GM06990 (cell line): ENCODE measurements at places on chromosomes 11 and 22.
A peak's percentile ranks its signal among the peaks of the same experiment; 100 is the strongest.

DNA sequence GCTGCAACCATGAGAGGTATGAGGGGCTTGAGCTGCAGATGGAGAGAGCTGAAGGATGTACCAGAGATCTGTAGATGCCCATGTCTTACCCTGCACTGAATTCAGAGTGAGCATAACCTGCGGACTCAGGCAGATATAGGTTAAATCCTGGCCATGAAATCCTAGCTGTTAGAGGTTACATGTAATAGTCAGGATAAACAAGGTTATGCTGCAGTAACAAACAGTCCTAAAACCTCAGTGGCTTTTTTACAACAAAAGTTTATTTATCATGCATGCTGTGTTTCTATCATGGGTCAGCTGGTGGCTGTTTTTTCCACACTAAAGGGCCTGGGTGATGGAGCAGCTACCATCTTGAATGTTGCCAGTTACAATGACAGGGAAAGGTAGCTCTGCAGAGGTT is 69.8 kb downstream of the LHFPL7 start:
- no peak for DNase-seq

DNA sequence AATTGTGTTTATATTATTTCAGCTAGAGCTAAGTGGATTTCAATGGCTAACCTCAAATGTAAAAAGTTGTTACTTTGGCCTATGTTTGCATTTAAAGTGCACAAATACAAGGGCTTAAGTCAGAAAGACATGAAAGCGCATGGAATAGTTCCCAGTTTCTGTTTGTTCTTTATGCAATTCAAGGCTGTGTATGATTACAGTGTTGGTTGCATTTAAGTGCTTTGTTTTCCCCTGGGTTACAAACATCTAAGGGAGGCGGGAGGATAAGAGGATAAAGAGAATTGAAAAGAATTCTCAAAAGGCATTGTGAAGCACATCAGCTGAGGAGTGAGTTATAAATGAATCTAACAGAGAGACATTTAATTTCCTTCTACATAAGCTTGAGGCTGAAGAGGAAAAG is 453.4 kb downstream of the NTM start:
- DNase-seq = no peak

GRCh38 chr11:44564166-44564565 is 1.3 kb upstream of the CD82 start:
- no peak for DNase-seq

GRCh38 chr11:11841723-11842420 is at the start of gene USP47:
TSS of gene USP47 (plus strand) at chr11:11841972. CDS start at chr11:11842186, 214 bp downstream.
- peak; percentile 91 for DNase-seq

GRCh38 chr22:44259366-44260215 is 53.2 kb downstream of the SHISAL1 start:
- DNase-seq = no peak

DNA sequence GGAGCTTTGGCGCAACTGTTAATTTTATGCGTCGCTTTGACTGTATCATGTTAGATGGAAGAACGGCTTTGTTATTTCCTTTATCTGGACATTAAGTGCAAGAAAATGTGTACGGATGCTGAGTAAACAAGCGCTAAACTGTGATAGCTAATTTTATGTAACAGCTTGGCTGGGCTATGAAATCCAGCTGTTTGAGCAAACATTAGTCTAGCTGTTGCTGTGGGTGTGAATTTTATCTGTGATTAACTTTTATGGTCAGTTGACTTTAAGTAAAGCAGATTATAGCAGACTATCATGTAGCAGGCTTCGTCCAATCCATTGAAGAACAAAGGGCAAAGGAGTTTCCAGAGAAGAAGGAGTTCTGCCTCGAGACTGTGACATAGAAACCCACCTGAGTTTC is 14.0 kb downstream of the OR8A1 start:
- no peak for DNase-seq

DNA sequence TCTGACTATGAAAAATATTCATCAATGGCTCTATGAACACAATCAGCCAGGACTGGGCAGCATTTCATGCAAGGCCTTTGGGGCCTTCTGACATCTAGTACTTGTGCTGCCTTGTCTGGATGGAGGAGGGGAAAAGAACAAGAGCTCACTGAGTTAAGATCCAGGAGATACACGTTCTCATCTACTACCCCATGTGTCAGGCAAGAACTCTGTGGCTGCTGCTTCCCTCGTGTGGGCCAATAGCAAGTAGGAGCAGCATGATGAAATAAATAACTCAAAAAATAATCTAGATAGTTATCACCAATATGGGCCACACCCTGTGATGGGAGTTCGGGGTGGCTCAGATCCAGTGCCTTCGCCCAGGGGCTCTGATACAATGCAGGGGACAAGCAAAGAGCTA is 7.3 kb downstream of the KCNE3 start:
- no peak for DNase-seq

DNA sequence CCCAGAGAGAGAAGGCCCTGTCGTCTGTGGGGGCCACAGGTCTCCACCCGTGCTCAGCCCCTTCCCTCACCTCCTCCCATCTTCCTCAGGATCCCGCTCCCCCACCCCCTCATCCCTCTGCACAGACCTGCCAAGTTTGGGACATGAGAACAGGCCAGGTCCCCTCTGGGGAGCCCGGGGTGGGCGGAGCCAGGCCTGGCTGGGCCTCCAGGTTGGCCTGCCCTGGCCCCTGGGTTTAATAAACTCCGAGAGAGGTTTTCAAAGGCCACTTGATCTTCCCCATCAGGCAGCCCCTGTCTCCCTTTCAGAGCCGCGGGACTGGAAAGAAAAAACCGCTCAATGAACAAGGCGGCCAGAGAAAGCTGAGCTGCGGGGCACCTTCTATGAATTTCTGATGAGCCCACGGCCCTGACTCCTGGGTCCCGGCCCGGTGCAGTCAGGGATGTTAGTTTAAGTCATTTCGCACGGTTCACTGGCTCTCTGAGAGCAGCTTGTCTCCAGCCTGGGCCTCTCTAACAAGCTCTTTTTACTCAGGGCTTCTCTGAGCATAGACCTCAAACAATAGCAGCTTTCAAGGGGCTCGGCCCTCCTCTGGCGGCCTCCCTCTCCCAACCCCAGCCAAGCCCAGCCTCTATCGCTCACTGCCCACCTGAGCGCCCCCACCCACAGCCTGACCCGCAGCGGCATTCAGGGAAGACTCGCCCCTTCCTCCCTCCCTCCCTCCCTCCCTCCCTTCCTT is 64.8 kb downstream of the RPUSD4 start:
- DNase-seq = no peak

DNA sequence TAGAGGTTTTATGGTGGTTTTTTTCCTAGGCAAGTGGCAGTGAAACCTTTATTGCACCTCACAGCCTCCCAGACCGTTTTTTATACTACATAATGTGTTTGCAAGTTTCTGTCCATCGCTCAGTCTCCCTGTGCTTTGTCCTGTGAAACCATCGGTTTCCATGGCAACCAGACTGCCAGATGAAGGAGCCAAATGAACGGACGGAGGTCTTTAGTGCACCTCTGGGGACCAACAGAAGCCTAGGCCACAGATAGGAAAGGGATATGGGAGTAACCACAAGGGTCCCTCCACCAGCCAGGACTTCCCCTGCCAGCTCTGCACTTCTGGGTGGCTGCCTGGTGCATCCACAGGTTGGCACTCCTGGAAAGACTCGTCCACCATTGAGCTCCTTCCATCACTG is 165.0 kb downstream of the CHST1 start:
- no peak for DNase-seq

- DNase-seq = no peak
Observed at GRCh38 chr11:74278721-74279161, 32.7 kb downstream of the P4HA3 start.

GRCh38 chr22:29022101-29022817 is 39.4 kb downstream of the C22orf31 start:
- DNase-seq = no peak

- no peak for DNase-seq
Observed at GRCh38 chr11:3126901-3127691, 38.0 kb downstream of the OSBPL5 start.

DNA sequence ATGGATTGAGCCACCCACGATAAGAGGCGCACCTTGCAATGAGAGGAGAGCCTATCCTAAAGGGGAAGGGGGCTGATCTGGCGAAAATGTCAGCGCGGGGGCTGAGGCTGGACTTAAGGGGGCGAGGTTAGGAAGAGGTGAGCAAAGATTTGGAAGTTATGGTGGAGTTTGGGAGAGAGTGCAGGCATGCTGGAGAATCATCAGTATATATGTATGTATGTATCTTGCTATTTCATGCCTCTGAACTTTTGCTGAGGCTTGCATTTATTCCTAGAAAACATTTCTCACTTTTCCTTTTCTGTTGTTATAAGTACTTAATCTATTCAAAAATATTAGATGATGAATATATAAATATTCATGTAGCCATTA is 17.2 kb upstream of the THRSP start:
- DNase-seq = no peak

- DNase-seq = peak; percentile 73
Observed at GRCh38 chr11:102560555-102561011, 30.0 kb upstream of the MMP7 start.

GRCh38 chr22:42726811-42727210 is 6.1 kb upstream of the A4GALT start:
- no peak for DNase-seq

- DNase-seq = no peak
Observed at GRCh38 chr11:102807921-102808320, 10.0 kb upstream of the MMP1 start.

GRCh38 chr11:65090628-65091027 is 5.4 kb upstream of the VPS51 start:
- DNase-seq = no peak

GRCh38 chr11:71420455-71421241 is 27.5 kb downstream of the DHCR7 start:
- peak; percentile 37 for DNase-seq

GRCh38 chr11:18578975-18579598 is 9.4 kb downstream of the UEVLD start:
- DNase-seq = peak; percentile 7

- no peak for DNase-seq
Observed at GRCh38 chr11:74256378-74257133, 54.9 kb downstream of the P4HA3 start.

DNA sequence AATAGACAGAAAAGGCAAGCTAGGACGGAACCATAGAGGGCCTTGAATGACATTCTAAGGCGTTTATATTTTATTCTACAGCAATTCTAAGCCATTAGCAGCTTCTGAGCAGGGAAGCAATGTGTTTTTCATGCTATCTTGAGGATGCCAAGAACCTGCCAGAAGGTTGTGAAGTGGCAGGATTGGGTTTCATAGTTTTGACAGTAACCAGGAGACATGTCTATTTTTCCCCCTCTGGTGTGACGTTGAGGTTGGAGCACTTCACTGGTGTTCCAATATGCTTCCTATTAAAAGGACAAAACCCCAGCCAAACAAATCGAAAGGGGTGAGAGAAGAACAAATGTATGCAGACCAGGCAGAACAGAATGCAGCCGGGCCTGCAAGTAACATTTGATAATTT is 148.2 kb downstream of the SPATA19 start:
- DNase-seq = no peak

- no peak for DNase-seq
Observed at GRCh38 chr11:370070-370941, 1.0 kb downstream of the B4GALNT4 start.
